ENCODE measurements at places on chromosomes 7 and 10.

GRCh38 chr10:74586088-74586585 is 240.3 kb upstream of the KAT6B start:
- no peak for DNase-seq

DNA sequence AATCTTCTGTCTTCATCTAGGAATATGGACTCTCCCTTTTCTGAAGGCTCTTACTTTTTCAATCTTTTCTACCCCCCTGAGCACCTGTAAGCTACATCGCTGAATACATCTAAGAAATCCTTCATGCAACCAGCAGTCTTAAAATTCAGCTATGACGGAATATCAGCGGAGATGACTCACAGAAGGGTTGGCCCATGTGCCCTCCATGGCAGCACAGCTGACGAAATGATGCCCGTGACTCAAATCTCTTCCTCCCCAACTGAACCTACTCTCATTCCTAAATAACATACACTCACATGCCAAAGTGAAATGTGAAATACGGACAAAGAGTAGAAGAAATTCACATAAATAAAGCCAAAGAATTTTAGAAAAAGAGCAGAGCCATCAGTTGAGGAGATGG is 30.3 kb upstream of the NCAPG2 start:
- no peak for DNase-seq

DNA sequence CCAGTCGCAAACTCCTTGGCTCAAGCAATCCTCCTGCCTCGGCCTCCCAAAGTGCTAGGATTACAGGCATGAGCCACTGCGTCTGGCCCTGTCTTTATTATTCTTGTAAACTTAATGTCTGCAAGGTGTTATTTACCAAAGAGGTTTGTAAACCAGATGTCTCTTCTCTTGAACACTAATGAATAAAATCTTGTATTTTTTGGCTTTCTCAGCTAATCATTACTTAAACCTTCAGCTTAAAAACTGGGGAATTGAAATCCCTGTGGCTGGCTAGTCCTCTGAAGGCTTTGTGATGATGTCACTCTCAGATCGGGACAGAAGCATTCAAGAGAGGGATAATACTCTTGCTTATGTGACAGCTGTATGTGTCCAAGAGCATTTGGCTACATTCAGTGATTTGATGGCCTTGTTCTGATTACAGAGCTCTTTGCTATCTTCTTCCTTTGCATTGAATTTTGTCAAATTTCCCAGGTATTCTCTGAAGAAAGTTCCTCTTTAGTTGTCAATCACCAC is 130.3 kb downstream of the BICC1 start:
- no peak for DNase-seq

DNA sequence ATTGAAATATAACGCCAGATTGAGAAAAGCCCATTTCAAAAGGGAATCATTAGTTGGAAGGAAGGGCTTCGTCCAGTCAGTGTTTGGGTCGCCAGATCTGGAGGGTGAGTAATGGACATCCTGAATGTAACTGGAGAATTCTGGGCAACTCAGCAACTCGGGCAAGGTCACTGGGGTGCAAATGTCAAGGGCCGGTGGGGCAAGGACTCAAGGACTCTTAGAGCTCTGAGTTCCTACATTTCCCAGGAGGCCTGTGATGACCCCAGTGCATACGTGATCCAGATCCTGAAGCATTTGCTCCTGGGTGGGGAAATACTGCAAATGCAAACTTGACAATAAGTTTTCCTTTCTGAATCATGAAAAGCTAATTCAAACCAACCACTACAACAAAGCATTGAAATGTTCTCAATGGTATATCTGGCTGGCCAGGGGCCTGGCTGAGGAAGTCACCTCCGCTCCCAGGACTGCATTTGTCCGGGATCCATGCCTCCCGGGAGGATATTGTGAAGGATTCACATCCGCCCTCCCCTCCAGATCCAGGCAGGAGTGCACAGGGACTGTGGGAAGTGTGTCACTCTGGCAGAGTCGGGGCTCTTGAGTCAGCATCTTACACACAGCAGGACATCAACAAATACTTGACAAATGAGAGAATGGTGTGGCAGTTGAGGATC is 164.0 kb downstream of the FANK1 start:
- DNase-seq: peak; percentile 68

- no peak for DNase-seq
Observed at GRCh38 chr10:68725016-68725415, 4.0 kb downstream of the CCAR1 start.

DNA sequence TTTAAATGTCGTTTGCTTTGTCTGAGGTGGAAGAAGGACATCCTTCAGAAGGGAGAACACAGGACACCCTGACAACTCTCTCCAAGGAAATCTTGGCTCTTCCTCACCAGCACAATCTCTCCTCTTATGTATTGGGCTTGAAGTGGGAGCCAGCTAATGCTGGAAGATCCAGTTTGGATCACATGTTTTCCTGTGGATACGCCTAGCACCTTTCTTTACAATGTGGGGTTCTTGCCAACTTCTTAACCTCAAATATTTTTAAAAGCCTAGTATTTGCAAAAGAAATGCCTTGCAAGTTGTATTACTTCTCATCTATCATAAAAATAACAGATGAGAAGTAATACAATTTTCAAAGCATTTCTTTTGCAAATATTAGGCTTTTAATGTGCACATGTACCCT is 76.4 kb downstream of the FRMD4A start:
- no peak for DNase-seq

- no peak for DNase-seq
Observed at GRCh38 chr7:155811895-155812761, at the start of gene SHH. Gene SHH (minus strand): TSS chr7:155812463. CDS start chr7:155812122, 341 bp downstream.

DNA sequence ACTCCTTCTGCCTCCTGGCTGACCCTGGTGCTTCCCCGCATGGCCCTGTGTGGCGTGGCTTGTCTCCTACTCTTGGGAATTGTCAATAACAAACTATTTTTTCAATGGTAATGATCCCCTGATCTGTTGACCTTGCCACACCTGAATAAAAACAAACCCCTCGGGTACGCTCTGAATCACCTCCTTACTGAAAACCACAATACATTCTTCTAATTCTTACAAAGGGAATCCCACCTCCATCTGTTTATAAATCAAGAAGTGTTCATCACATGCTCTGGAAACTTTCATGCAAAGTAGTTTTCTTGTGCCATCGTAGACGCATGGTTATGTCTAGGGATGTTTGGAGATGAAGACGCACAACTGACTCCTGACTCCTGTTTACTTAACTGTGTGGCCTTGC is 245.8 kb downstream of the FRMD4A start:
- no peak for DNase-seq

DNA sequence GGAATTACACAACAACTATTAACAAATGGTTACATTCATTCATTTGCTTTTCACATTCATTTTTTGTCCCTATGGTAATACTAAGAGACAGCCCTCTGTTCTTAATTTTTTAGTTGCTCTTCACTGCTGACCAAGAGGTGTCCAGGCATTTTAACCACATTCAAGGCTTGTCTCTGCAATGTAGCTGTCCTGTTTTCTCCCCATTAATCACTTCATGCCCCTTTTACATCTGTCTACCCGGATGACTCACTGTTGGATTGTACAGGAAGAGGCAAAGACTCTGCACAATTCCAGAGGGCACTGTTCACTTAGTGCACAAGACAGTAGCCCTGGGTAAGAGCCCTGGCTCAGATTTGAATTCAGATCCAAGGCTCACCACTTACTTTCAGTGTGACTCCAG is 168.5 kb downstream of the NOC3L start:
- no peak for DNase-seq

DNA sequence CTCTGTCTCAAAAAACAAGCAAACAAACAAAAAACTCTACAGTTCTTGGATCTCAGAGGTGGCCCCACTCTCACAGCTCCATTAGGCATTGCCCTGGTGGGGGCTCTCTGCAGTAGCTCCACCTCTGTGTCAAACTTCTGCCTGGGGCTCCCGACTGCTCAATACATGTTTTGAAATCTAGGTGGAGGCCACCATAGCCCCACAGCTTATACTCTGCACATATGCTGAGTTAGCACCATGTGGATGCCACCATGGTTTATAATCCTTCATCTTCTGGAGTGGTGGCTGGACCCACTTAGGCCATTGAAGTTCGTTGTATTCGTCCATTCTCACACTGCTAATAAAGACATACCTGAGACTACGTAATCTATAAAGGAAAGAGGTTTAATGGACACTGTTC is 78.4 kb downstream of the SEPTIN14 start:
- DNase-seq: no peak

DNA sequence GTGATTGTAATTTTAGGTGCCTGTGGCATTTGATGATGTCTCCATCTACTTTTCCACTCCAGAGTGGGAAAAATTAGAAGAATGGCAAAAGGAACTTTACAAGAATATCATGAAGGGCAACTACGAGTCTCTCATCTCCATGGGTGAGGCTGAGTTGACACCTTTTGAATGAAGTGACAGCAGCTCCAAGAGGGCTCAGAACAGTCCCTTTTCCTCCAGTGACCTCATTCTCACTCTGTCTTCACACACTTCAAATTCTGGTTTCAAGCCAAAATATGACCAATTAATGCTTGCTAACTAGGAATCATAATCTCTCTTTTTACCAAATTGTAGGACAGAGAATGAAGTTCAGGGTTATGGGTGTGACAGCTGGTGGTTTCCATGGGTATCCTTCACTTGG is 18.9 kb downstream of the ZNF398 start:
- DNase-seq: no peak

DNA sequence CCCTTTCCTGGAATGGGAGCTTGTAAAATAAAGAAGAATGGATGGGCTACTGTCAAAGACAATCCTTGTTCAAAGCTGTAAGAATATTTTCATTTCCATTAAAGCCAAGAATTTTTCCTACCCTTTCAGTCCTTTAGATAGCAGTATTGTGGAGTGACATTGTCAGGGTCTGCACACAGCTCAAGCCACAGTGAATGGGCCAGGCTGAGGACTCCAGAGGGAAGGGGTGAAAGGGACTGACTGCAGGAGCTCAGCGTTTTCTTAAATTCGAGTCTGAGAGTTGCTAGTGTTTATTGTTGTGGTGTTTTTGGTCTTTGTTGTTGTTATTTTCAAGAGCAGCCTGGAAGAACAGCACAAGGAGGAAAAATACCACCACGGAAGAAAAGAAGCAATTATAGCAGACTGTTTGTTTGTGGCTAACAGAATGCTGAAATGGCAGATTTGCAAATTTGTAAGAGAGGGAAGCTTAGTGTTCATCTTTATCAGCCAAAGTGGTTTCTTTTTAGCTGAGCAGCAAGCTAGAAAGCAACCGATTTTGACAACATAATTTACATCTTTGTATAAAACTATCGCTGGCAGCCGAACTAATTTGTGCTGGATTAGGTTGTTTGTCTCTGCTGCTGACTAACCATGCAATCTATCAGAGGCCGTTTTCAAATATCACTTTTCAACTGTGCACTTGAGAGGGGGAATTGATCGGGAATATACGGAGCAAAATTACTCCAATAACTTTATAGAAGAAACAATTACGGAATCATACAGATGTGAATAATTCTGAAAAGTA is 192.1 kb downstream of the LRMDA start:
- no peak for DNase-seq

DNA sequence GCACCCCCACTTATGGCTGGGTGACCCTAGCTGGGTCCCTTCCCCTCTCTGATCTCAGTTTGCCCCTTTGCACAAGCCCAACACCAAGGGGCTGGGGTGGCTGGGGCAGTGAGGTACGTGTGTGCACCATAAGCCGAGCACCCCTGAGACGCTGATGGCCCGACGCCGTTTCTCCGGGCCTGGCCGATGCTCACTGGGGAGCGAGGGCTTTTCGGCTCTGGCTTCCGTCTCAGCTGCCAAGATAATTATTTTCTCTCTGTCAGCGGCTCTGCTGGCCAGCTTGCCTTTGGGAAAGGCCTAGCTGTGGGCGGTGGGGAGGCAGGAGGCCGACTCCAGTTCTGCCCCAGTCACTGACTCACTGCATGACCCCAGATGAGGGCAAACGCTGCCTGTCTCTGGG is 91.0 kb downstream of the ZMIZ1 start:
- DNase-seq: peak; percentile 42

- DNase-seq: no peak
Observed at GRCh38 chr7:21357151-21358097, 70.5 kb upstream of the SP4 start.

- DNase-seq: no peak
Observed at GRCh38 chr10:1272079-1272776, 216.0 kb downstream of the WDR37 start.

GRCh38 chr10:69051303-69051702 is 36.6 kb upstream of the SRGN start:
- no peak for DNase-seq

DNA sequence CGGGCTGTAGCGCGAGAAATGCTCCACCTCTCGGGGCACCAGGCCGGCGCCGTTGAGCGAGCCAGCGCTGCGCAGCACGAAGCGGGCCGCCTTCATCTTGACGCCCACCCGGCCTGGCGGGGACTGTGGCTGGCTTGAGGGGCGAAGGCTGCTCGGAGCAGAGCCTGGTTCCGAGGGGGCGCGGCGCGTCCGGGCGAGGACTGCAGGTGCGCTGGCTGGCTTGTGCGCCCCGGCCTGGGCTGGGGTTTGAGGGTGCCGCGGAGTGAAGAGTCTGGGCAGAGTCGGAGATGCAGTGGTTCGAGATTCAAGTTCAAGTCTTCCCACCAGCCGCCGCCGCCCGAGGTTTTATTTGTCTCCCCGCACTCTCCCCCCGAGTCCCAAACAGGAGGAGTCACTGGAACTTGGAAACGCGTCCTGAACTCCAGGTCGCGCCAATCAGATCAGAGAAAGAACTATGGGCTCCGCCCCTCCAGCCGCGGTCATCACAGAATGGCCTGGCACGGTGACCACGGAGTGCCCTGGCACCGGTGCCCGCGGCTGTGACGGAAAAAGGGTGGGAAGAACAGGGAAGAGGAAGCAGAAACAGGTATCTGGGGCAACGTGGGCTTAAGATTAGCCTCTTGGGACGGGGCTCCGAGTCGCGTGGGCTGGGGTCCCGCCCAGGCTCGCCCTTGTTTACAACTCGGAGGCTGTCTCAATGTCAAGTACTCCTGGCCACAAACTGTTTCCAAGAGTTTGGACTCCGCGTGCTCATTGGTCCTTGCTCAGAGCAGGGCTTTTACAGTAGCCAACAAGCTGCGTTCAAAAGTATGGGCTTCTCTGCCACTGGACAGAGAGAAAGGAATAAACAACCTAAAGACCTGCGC is at the start of gene PDK4:
Gene PDK4, minus strand, starts transcription at position 319 of the 866 bp plus-strand sequence. Its CDS starts 223 bp downstream, at position 96.
- DNase-seq: peak; percentile 64

DNA sequence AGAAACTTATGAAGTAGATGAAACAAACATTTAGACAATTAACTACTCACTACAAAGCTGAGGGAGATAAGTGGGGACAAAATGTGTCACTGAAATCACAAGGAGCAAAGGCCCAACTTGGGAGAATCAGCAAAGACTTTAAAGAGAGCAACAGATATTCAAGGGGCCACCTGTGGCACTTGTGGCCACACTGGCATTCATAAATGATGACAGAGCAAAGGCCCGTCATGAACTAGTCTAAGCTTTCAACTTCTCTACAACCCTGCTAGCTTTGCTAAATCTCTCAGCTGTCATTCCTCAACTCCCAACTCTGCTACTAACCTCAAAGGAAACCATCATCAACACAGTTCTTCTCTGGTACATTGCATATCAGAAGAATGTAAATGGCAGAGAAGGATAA is 178.4 kb downstream of the CPEB3 start:
- no peak for DNase-seq

Measured in GM04503 (cell line).